ENCODE measurements at places on chromosomes 7 and 10.

DNA sequence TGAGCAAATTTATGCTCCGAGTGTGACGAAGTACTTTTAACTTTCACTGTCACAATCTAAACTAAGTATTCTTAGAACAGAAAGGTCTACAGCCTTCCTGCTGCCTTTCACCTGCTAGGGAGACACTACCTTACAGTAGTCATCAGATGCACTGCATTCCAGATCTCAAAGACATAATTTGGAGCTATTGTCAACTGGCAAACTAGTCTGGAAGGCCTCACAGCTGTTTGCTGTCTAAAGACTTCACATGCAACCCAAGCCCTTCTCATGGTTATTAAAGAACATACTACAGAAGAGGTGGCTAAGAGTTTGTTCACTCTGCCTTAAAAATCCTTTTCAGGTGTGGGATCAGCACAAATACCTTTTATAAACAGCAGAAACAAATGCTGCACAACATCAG lies 91.8 kb upstream of the KCNIP2 start:
- DNase-seq, result no peak

GRCh38 chr10:29041616-29042015 lies 247.3 kb upstream of the LYZL1 start:
- DNase-seq, result no peak

DNA sequence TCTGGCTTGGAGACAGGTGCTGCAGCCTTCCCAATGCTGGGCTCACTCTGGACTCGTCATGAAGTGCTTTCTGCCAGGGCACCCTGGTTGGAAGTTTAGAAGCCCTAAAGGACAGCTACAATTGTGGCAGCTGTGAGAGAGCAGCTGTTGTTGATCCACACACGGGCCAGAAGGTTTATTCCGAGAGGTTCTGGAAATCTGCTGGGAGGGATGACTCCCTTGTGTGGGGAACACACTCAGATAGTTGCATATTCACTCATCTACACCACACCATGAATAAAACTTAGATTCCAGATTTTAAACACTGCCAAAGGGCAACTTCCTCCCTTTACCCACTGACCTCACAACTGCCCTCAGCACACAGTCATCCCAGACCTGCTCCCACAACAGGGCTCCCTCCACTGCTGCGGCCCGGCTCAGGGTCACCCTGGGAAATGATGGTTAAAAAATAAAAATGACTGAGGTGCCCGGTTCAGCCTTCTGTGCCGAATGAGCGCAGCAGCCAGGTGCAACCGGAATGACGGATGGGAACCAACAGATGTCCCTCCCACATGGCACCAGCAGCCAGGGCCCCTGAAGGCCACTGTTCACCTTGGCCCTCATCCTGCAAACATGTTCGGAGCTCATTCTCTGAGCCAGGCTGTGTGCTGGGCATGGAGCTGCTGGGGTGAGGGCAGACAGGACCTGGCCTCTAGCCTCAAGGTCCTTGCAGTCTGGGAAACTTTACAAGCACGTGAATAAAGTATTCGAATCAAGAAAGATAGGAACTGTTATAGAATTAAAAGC lies 40.2 kb downstream of the ASB13 start:
- DNase-seq, result no peak

DNA sequence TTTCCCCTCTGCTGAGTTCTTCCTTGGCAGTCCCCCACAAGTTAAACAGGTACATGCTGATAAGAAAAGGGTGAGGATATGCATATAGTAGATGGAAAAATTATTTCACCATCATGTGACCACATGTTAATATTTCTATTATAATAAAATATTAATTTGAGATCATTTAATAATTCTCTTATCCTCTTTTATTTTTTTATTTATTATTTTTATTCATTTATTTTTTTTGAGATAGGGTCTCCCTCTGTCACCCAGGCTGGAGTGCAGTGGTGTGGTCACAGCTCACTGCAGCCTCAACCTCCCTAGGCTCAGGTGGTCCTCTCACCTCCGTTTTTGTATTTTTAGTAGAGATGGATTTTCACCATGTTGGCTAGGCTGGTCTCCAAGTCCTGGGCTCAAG lies 11.6 kb upstream of the GLI3 start:
- no peak for DNase-seq

DNA sequence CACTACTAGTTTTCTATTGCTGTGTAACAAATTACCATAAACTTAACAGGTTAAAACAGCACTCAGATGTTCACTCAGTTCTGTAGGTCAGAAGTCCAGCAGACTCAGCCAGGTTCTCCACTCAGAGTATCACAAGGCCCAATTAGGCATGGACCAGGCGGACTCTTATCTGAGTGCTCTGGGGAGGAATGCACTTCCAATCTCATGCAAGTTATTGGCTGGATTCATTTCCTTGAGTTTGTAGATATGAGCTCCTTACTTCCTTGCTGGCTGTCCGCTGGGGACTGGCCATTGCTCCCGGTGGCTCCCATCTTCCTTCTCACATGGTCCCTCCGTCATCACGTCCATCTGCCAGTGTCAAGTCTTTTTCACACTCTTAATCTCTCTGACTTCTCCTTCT lies 137.0 kb upstream of the PRR15 start:
- no peak for DNase-seq

- no peak for DNase-seq
These were observed 5.5 kb upstream of the OPN4 start for GRCh38 chr10:86648704-86649427.

- no peak for DNase-seq
These were observed 12.0 kb upstream of the RASSF4 start for GRCh38 chr10:44947371-44948152.

- DNase-seq, result no peak
These were observed 288.2 kb upstream of the SEMA3D start for GRCh38 chr7:85475071-85475470.

GRCh38 chr7:23898619-23899018 lies 188.6 kb downstream of the STK31 start:
- DNase-seq, result no peak

GRCh38 chr10:36092116-36092515 lies 450.0 kb upstream of the FZD8 start:
- no peak for DNase-seq

- DNase-seq, result no peak
These were observed 4.3 kb upstream of the ANKRD61 start for GRCh38 chr7:6026820-6027311.

DNA sequence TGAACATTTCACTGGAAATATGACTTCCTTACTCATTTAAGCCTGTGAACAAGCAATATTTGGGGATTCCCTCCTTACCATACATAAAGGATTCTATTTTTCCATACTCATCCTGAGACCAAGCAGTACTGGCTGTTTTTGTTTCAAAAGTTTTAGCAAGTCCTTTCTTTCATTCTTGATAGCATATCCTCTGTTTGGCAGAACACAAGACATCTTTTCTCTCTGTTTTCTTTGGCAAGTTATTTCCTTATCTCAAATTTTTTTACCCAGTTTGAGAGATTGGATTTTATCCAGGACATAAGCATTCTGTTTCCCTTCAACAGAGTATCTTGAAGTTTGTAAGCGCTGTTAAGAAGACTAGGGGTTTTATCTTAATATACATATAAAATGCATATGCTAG lies 3.0 kb upstream of the WASL start:
- no peak for DNase-seq

DNA sequence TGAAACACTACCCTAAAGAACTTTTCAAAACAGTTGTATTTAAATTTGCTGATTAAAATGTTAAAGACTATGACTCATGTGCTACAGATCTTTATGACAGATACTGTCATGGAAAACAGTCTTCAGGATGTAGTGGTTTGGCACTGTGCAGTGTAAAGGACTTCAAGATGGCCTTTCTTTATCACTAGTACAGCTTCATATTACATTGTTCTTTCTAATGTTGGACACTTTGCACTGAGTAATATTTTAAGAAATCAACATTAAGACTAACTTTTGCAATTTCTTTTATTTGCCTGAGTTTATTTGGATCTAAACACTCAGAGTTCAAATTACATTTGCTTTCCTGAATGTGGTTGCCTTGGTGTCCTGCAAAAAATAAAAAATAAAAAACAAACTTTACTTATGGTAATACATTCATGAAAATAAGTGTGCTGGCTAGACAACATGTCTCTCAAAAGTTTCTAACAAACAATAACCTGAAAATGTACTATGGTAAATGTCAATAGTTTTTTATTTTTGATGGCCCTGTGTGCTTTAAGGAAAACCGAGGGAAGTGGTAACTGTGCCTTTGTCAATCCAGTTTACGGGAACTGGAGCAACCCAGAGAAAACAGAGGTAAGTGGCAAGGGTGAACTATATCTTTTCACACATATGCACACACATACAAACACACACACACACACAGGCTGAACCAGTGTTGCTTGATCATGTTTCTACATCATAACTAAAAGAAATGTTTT lies 85.9 kb upstream of the PLXDC2 start:
- no peak for DNase-seq

GRCh38 chr10:62249957-62250356 lies 18.7 kb downstream of the RTKN2 start:
- DNase-seq, result no peak

DNA sequence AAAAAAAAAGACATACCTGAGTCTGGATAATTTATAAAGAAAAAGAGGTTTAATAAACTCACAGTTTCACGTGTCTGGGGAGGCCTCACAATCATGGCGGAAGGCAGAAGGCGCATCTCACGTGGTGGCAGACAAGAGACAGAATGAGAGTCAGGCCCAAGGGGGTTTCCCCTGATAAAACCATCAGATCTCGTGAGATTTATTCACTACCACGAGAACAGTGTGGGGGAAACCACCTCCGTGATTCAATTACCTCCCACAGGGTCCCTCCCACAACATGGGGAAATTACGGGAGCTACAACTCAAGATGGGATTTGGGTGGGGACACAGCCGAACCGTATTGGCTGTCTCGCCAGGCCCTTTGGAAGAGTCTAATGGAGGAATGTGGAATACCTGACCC lies 9.0 kb upstream of the MAFK start:
- no peak for DNase-seq

GRCh38 chr7:3309140-3309539 lies 8.1 kb downstream of the SDK1 start:
- no peak for DNase-seq

DNA sequence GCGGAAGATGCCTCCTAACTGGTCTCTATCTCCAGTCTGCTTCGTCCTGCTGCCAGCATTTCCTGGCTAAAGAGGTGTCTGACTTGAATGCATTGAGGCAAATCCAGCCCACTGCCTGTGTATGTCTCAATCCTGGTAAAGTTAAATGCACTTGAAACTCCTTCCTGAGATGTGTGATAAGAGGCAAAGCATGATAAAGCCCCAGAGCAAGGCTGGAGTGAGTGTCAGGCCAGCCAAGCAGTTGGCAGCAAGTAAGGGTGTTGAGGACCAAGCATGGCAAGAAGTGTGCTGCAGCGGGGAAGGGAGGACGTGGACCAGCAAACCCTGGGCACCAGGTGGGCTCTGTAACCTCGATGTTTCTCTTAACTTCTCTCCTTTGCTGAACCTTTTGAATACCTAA lies 29.1 kb downstream of the LRRC18 start:
- DNase-seq, result no peak

DNA sequence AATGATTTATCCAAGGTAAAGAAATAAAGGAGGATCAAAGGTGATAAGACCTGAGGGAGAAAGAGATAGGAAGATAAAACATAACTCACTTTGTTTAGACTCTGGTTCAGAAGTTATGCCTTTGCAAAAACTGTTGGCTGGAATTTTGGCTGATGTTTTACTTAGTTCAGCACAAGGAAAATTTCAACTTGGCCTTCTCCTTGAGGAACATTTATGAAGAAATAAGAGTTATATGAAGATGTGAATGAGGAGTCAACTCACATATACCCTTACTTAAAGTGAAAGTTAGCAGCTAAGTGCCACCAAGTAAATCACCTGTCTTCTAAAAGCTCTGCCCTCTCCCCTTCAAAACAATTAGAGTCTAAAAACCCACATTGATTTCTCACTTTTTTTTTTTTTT lies 39.7 kb upstream of the COL1A2 start:
- no peak for DNase-seq

DNA sequence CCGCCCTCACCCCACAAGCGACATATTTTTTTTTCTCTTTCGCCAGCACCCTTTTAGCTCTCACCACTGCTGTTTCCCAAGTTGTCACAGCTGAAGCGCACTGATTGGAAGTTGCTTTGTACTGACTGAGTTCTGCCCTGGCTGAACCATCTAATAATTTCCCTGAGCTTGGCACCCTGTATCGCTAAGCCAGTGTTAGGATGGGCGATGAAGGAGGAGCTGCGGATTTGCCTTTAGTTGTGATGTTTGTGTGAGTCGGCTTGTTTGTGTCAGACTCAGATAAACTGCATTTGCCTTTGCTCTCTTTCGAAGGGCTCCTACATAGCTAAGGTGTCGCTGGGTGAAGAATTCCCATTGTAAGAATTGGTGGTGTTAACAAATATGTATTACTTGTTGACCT lies 1.3 kb upstream of the ATXN7L1 start:
- DNase-seq, result no peak

DNA sequence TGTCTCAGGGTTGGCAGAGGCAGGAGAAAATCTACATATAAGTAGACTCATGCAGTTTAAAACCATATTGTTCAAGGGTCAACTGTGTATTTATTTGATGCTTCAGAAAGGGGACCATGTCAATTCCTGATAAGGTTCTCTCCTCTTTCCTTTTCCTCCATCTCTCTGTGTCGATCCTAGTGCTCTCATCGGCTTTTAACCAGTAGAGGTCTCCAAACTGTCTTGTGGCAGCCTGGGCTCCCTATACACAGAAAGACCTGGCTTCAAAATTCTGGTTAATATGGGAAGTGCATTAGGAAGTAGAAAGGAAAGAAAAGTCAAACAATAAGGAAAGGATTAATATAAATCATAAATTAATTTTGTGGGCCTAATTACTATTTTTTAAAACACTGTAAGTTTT lies 304.4 kb upstream of the C7orf33 start:
- DNase-seq, result no peak

DNA sequence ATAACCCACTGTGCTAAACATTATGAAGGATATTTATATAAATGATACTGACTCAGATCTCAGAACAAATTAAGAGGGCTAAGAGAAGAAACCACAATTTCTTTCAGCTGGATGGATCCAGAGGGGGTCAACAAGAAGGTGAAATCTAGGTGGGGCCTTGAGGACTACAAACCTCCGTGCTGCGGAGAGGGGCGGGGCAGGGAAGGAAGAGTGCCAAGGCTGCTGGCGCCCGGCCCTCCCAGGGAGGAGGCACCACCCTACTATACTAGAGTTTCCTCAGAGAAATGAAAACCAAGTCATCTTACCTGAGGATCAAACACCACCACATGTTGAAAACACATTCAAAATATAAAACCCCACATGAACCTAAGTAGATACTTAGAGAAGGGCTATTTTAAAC lies 29.3 kb upstream of the CRYGN start:
- DNase-seq, result no peak

DNA sequence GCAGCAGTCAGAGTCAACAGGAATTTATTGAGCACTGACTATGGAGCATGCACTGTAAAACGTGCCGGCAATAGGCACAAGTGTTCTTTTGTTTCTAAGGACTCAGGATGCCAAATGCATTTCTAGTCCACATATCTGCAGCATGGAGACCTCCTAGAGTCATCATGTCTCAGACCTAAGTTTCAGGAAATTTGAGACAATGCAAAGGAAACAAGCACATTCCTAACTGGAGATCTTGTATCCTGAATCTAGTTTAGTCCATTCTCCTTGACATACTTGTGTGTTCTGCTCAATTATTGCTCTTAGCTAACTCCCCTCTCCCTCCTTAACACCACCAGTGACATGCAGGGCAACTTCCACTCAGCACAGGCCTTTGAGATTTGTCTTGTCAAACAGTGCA lies 173.2 kb downstream of the ZNF438 start:
- no peak for DNase-seq
